ENCODE measurements at places on chromosomes 1 and 21. TPM values are rescaled to one million over a fixed set of nuclear protein-coding genes. Genes with fewer than 3 reads are reported as not detected.

DNA sequence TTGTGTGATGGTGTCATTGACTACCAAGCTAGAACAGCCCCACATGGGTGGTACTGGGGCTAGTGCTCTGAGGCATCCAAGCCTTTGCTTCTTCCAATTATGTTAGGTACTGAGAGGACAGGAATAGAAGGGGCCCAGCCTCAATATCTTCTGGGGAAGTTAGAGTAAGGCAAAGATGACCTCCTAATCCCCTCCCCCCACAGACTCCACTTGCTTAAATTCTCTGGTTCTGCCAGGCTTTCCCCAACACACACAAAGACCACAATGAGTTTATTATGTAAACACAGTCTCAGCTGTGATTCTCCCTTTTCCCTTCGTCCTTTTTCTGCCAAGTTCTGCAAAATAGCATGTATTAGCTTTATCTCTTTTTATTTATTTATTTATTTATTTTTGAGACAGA, 3.1 kb upstream of the TACSTD2 start:
- H3K27ac ChIP-seq = no peak overlapping the region
- H3K4me1 ChIP-seq = no peaks in the 10 kb centered on the region
- DNase-seq = no peak
- H3K4me3 ChIP-seq = no peak overlapping the region
- H3K27me3 ChIP-seq = peaks cover 47% of the 10 kb centered on the region

The OR10Z1 gene
- total RNA-seq = not detected

GRCh38 chr21:42218836-42219605, at the start of gene ABCG1:
ABCG1 (plus strand) TSS chr21:42219140; CDS start chr21:42219263, 123 bp downstream.
- H3K4me3 ChIP-seq = peak within 1 kb of the TSS; percentile 82
- H3K27ac ChIP-seq = no peak within 1 kb of the TSS
- peaks cover 77% of the 10 kb centered on the region for H3K27me3 ChIP-seq
- peaks cover 5% of the 10 kb centered on the region for H3K4me1 ChIP-seq
- peak; percentile 88 for DNase-seq
- H3K36me3 ChIP-seq = no peaks in the 10 kb centered on the region

DNA sequence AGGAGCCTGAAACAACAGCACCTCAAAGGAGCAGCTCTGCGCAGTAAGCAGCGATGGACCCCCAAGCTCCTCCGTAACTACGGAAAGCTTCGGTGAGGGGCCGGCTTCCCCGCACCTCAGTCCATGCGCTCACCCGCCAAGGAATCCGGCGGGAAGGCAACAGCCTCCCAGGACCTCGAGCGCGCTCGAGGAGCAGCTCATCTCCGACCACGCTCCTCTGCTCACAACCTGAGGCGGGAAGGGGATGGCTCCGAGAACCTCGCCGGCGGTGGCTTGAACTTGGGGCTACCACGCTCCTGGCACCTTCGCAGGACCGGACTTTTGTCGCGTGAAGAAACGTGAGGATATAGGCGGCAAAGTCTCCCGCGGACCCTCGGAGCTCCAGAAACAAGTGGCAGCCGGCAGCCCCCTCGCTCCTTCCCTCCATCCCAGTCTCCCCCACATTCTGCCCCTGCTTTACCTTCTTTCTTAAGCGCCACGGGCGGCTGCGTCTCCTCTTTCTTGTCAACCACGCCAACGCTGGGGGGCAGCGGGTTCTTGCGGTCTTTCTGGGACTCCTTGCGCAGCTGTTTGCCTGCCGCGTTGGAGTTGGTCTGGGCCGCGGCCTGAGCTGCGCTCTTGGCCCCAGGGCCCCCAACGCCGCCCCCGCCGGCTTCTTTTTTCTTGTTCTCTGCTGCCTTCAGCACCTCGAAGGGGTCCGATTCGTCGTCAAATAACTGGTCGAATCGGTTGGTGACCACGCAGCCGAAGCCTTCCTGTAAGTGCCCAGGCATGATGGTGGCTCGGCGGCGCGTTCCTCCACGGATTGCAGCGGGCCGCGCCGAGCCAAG, 459 bp downstream of the SERBP1 start:
- H3K4me1 ChIP-seq = no peaks in the 10 kb centered on the region
- H3K27me3 ChIP-seq = no peaks in the 10 kb centered on the region
- peaks cover 21% of the 10 kb centered on the region for H3K36me3 ChIP-seq
- DNase-seq = peak; percentile 57
- H3K4me3 ChIP-seq = peak overlapping the region; percentile 98

- H3K36me3 ChIP-seq = no peaks in the 10 kb centered on the region
- H3K4me3 ChIP-seq = no peak overlapping the region
- H3K27me3 ChIP-seq = no peaks in the 10 kb centered on the region
- no peak overlapping the region for H3K27ac ChIP-seq
Measured at GRCh38 chr1:244224487-244225430, 173.7 kb downstream of the ZBTB18 start.

- H3K4me1 ChIP-seq = no peaks in the 10 kb centered on the region
- peak overlapping the region; percentile 30 for H3K4me3 ChIP-seq
- no peak overlapping the region for H3K27ac ChIP-seq
- no peak for DNase-seq
- H3K27me3 ChIP-seq = no peaks in the 10 kb centered on the region
- H3K36me3 ChIP-seq = peaks cover 88% of the 10 kb centered on the region
Measured at GRCh38 chr1:99992044-99992722, 22.4 kb downstream of the SLC35A3 start.

- peak overlapping the region; percentile 86 for H3K27ac ChIP-seq
- peaks cover 19% of the 10 kb centered on the region for H3K4me1 ChIP-seq
- peak overlapping the region; percentile 32 for H3K4me3 ChIP-seq
- peak; percentile 92 for DNase-seq
- no peaks in the 10 kb centered on the region for H3K27me3 ChIP-seq
Measured at GRCh38 chr1:109877317-109877771, 33.3 kb upstream of the CSF1 start.

DNA sequence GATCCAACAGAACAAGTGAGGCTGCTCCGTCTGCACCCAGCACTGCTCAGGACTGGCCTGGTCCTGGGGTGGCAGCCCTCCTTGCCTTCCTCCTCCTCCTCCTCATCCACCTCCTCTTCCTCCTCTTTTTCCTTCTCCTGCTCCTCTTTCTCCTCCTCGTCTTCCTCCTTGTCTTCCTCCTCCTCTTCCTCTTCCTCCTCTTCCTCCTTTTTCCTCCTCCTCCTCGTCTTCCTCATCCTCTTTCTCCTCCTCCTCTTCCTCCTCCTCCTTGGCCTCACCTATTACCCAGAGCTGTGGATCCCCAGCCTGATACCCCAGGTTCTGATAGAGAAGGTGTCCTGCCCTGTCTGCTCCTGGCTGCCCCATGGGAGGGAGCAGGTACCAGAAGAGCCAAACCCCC, 16.6 kb upstream of the MFN2 start:
- no peaks in the 10 kb centered on the region for H3K4me1 ChIP-seq
- H3K4me3 ChIP-seq = no peak overlapping the region
- H3K27ac ChIP-seq = no peak overlapping the region
- H3K36me3 ChIP-seq = peaks cover 19% of the 10 kb centered on the region

GRCh38 chr21:15730484-15731242, 881 bp downstream of the USP25 start:
- H3K4me1 ChIP-seq = no peaks in the 10 kb centered on the region
- DNase-seq = no peak
- peak overlapping the region; percentile 58 for H3K27ac ChIP-seq
- peak overlapping the region; percentile 95 for H3K4me3 ChIP-seq
- H3K27me3 ChIP-seq = no peaks in the 10 kb centered on the region
- H3K36me3 ChIP-seq = no peaks in the 10 kb centered on the region

GRCh38 chr1:116958977-116959376, 42.6 kb upstream of the CD101 start:
- H3K4me3 ChIP-seq = no peak overlapping the region
- H3K36me3 ChIP-seq = peaks cover 9% of the 10 kb centered on the region
- no peak for DNase-seq
- no peaks in the 10 kb centered on the region for H3K4me1 ChIP-seq
- no peak overlapping the region for H3K27ac ChIP-seq

GRCh38 chr21:43973634-43973955, 38.5 kb upstream of the TRAPPC10 start:
- H3K36me3 ChIP-seq = peaks cover 29% of the 10 kb centered on the region
- no peak for DNase-seq
- no peaks in the 10 kb centered on the region for H3K4me1 ChIP-seq
- no peak overlapping the region for H3K4me3 ChIP-seq
- no peaks in the 10 kb centered on the region for H3K27me3 ChIP-seq

DNA sequence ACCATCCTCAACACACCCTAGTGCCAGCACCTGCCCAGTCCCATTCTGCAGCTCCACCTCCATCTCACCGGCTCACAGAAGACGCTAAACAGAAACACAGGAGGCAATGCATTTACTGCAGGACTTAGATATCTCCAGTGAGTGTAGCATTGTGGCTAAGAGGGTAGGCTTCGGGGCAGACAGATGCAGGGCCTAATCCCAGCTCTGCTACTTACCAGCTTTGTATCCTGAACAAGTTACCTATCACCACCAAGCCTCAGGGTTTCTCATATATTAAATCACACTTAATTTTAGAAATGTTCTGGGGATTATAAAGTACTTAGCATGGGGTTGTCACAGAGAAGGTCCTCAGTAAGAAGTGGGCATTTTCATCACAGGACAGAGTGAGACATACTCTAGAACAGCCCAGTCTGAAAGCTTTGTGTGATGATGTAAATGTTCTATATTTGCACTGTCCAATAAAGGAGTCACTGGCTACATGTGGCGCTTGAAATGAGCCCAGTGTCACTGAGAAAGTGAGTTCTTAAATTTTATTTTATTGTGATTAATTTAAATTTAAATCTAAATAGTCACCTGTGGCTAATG, 149.3 kb upstream of the C8B start:
- no peak for DNase-seq
- no peak overlapping the region for H3K27ac ChIP-seq
- no peaks in the 10 kb centered on the region for H3K36me3 ChIP-seq
- no peaks in the 10 kb centered on the region for H3K4me1 ChIP-seq

The GPA33 gene
- total RNA-seq = 1.5 TPM

- H3K4me1 ChIP-seq = no peaks in the 10 kb centered on the region
- peak overlapping the region; percentile 98 for H3K27ac ChIP-seq
- no peak overlapping the region for H3K4me3 ChIP-seq
- no peaks in the 10 kb centered on the region for H3K36me3 ChIP-seq
- DNase-seq = no peak
- H3K27me3 ChIP-seq = no peaks in the 10 kb centered on the region
Measured at GRCh38 chr1:243712941-243713340, 137.1 kb downstream of the AKT3 start.

The ZBTB40 gene
- 25.6 TPM for total RNA-seq

DNA sequence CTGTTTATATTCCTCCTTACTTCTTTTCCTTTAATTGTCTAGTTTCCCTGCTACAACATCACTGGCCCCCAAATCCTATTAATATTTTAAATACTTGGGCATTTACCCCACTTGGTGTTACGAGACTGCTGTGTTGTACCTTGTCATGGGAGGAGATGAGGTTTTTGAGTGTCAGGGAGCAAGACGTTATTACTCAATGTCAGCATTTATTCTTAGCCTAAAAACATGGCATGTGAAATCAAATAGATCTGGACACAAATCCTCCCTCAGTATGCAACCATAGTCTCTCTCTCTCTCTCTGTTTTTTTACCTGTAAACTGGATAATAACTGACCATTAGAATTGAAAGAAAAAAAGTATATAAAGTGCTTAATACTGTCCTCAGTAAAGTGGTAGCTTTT, 4.6 kb downstream of the LRRC8B start:
- H3K4me1 ChIP-seq = peaks cover 14% of the 10 kb centered on the region
- H3K27ac ChIP-seq = no peak overlapping the region

DNA sequence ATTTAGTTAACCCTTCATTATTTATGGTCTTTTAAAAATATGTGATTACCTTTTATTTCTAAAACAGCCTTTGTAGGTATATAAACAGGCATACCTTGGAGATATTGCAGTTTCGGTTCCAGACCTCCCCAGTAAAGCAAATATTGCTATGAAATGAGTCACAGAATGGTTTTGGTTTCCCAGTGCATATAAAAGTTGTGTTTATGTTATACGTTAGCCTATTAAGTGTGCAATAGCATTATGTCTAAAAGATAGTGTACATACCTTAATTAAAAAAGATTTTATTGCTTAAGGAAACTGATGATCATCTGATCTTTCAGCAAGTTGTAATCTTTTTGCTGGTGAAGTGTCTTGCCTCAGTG, 44.1 kb downstream of the XCL2 start:
- H3K4me3 ChIP-seq = no peak overlapping the region
- no peak overlapping the region for H3K27ac ChIP-seq
- DNase-seq = no peak
- no peaks in the 10 kb centered on the region for H3K36me3 ChIP-seq

The CAPZB gene
- total RNA-seq = 335 TPM

DNA sequence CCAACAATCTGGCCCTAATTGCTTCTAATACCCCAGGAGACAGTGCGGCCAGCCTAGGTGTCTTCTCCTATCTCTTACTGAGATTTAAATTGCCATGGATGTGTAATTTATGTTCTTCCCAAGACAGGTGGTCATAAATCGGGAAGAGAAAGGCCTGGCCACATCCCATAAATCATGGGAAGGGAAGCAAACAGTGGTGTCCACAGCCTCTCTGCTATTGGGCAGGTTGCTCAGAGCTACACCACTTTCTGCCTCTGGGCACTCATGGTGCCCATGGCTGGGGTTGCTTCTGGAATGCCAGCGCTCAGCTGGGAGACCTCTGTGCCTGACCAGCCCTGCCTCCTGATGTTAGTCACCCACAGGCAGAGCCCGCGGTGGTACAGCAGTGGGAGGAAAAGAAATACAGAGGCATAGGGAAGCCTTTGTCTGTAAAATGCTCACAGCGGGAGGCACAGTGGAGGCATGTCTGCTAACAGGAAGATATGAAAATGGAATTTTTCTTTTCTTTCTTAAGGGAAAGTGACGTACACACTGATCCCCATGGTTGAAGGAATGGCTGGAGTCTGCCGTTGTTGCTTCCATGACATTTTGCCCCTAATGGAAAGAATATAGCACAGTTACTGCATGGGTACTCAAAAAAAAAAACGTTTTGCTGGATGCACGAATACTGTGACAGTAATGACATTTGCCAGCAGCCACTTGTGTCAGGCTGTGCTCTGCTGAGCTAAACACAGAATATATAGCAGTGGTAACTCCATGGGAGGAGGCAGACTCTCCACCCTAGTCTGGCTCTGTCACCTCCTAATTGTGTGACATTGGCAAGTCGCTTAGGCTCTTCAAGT, 21.9 kb downstream of the MTARC1 start:
- no peaks in the 10 kb centered on the region for H3K27me3 ChIP-seq
- peak overlapping the region; percentile 38 for H3K27ac ChIP-seq
- H3K36me3 ChIP-seq = peaks cover 18% of the 10 kb centered on the region
- no peak overlapping the region for H3K4me3 ChIP-seq
- H3K4me1 ChIP-seq = no peaks in the 10 kb centered on the region

GRCh38 chr1:74423471-74423870, 88.9 kb downstream of the LRRC53 start:
- no peaks in the 10 kb centered on the region for H3K27me3 ChIP-seq
- DNase-seq = no peak
- H3K36me3 ChIP-seq = no peaks in the 10 kb centered on the region
- H3K27ac ChIP-seq = peak overlapping the region; percentile 72
- no peak overlapping the region for H3K4me3 ChIP-seq
- H3K4me1 ChIP-seq = peaks cover 6% of the 10 kb centered on the region
